ENCODE measurements at places on chromosomes 12 and 14.

- no peak for DNase-seq
These were observed 147.6 kb downstream of the RIMBP2 start for GRCh38 chr12:130568501-130568900.

- DNase-seq, result no peak
These were observed 280.3 kb downstream of the ADAMTS20 start for GRCh38 chr12:43271659-43272058.

- DNase-seq, result peak; percentile 2
These were observed 77.0 kb upstream of the SYT1 start for GRCh38 chr12:78787576-78787975.

GRCh38 chr12:67827820-67828383 lies 161.3 kb upstream of the IFNG-AS1 start:
- DNase-seq, result peak; percentile 89

DNA sequence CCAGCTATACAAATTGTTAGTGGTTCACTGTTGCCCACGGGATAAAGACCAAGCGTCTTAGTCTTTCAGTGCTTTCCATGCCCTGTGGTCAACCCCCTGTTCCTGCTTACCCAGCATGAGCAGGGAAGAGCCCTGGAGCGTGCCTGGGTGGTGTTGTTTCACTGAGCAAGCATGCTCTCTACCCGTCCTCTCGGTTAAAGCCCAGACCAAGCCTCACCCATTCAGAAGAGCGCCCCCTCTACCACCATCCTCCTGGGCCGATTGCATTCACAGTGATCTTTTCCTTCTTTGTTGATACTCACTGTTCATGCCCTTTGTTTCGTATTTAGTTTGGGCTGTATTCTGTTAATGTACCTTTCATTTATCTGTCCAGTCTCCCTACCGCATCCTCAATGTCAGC lies 25.1 kb downstream of the DYRK4 start:
- DNase-seq, result no peak

DNA sequence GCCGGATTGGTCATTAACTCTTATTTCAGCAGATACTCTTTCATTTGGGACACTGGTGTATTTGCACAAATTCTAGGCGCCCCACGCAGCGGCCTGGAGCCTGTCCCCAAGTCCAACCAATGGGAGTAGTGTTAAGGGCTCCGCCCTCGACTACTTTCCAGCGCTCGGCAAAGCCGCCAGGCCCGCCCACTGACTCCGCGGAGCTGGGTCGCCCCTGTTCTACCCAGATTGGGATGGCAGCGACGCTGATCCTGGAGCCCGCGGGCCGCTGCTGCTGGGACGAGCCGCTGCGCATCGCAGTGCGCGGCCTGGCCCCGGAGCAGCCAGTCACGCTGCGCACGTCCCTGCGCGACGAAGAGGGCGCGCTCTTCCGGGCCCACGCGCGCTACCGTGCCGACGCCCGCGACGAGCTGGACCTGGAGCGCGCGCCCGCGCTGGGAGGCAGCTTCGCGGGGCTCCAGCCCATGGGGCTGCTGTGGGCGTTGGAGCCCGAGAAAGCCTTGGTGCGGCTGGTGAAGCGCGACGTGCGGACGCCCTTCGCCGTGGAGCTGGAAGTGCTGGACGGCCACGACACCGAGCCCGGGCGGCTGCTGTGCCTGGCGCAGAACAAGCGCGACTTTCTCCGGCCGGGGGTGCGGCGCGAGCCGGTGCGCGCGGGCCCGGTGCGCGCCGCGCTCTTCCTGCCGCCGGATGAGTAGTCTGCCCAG lies at the start of gene ACOT6:
Gene ACOT6 (plus strand): TSS at position 179 of the 707 bp plus-strand sequence. CDS start 55 bp downstream, at position 234.
- DNase-seq, result peak; percentile 84

DNA sequence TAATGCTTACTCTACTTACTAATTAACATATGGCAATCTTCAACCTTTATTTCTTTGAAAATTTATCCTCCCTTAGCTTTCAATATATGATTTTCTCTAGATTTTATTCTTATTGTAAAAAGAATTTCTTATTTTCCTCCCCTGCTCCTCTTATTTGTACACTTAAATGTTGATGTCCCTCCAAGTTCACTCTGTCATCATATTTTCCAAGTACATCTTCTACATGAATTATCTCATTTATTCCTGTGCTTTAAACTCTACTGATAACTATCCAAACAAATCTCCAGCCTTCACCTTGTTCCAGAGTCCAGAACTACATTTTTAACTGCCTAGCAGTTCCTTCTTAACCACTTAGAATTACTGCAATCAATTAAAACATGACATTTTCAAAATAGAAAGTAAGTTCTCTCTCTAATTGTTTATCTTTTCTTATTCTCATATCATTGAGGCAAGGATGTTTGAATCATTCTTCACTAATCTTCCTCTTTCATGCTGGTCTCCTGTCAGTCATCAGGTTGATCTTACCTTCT lies 261.6 kb upstream of the FAR2 start:
- no peak for DNase-seq

DNA sequence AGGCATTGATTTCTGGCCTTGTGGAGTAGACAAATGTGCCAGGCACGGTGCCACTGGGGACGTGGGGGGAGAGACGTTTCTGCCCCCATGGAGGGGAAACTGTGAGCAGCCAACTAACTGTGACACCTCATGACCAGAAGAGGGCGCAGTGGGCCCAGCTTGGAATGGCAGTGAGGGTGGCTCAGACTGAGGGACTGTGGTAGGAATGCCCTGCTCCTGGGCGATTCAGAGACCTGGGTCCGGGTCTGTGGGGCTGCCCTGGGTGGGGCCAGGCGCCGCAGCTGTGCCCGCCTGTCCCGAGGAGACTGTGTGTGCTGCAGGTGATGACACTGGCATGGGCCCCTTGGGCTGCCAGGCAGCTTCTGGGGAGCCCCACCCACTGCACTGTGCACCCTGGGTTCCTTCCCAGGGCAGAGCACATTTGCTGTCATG lies 60.6 kb downstream of the SLC25A47 start:
- DNase-seq, result peak; percentile 83

- DNase-seq, result no peak
These were observed 39.5 kb upstream of the COL2A1 start for GRCh38 chr12:48043771-48044170.

DNA sequence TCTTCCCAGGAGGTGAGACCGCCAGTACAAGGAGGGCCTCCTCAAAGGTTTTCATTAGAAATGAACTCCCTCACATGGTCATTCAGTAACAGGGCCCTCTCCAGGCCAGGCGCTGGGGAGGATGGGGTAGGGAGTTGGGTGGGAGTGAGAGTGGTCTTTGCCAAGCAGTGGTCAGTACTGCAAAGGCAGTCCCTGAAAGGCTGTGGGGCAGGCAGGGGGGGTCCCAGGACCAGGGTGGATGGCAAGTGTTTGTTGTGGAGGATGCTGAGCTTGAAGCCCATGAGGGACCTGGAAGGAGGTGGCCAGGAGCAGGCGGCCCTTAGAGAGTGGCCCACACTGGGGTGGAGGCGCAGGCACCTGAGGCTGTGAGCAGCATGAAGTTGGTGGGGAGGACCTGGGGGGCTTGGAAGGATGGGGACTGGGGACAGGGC lies 26.1 kb downstream of the CEP170B start:
- no peak for DNase-seq

DNA sequence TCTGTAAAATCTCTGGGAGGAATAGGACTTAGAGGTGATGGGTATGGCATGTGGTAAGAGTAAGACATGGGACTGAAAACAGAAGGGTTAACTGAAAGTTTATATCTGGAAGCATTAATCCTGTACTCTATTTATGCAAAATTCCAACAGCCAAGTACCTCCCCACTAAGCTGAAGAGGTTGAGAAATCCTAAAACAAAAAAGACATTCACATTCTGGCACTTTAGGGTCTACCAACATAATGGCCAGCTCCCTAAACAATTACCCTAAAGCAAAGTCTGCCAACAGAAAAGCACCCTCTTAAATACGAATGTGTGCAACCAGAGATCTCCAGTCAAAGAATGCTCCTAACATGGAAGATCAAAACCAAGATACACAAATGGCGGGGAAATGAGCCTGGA lies 87.4 kb downstream of the GTF2A1 start:
- DNase-seq, result no peak

GRCh38 chr12:96395236-96395635 lies 5.0 kb downstream of the CDK17 start:
- no peak for DNase-seq

DNA sequence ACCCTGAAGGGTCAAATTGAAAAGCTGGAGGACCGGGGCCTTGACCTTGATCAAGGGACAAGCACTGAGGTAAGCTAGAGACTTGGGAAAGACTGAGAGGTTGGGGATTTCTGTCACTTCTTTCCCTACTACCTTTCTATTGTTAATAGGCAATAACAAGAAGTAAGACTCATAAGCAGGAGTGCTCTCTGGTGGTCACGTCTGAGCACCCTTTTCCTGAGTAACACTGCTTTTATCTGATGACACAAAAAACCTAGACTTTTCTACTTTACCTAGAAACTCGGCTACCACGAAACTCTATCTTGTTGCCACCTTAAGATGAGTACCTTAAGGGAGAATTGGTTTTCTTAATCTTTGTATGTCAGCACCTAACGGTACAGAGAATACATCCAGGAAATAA lies 35.5 kb upstream of the PPFIBP1 start:
- DNase-seq, result no peak
